NCI-H1105 (cell line): ENCODE measurements at places on chromosomes 3 and 15.

GRCh38 chr15:73872346-73872745 lies 1.0 kb upstream of the TBC1D21 start:
- DNase-seq: no peak

DNA sequence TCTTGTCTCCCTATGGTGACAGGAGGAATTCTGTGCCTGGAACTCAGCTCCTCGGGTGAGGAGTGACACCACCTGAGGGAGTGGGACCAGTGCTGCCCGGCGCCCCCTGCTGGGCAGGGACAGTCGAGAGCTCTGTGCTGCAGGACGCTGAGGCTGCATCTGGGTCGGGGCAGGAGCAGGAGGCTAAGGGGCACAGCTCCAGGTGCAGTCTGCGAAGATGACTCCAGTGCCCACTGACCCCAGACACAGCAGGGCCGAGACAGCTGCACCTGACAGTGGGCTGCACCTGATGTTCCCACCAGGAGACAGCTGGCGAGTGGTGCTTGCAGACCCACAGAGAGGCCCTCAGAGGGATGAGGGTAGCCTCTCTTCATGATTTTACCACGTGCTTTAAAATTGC lies 152.9 kb downstream of the ATP10A start:
- DNase-seq: no peak

DNA sequence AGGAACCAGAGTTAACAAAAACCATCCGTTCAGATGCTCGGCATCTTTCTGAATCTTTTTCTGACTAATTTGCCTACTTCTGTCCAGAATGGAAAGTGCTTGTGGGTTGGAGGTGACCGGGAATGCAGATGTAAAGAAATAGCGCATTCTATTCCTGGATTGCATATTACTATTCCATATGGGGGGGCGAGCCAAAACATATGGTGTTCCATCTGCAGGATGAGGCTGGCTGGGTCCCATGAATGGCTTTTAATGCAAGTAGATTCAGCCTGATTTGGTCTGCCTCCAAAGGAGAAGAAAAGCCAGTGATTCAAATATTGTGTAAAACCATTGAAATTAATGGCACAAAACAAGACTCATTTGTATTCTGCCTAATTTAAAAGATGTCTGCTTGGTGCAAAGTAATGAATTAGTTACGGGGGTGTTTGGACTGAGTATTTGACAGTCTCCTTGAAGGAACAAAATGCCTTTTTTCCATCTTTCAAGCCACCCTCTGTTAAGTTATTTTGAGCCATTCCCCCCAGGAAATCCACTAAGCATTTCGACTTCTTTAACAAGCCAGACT lies 99.0 kb downstream of the ST8SIA2 start:
- DNase-seq: no peak

DNA sequence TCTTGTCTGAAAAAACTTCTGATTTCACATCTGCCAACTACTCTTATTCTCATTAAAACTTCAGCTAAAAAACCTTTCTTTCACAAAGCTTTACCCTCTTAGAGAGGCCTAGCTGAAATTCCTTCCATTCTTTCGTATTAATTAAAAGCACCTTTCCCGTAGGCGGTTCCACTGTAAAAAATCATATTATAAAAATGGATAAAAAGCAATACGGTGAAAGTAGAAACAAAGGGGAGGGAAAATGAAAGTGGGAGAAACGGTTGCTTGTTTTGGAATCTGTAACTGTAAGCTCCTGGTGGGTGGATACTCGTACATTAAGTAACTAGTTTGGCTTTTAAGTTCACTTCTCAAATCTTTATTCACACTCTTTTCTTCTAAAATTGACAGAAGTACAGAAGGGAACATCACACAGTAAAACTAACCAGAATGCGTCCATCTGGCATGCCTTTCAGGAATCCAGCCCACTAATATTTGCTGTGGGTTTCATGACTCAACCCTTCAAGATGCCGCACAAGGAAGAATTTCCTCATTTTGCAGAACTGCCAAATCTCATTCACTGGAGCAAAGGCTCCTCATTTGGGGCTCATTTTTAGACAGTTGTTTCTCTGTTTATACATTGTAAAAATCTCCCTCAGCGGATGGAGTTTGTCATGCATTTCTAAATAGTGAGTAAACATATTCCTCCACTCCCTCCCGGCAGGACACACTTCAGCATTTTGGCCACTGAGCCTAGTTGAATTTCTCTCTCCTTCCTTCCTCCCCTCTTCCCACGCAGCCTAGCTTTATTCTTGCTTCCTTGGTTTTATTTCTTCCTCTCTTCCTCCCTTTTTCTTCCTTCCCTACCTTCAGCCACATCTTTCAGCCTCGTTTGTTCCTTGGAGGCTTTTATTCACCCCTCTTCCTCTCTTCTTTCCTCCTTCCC lies 419.5 kb upstream of the NAALADL2 start:
- DNase-seq: no peak

DNA sequence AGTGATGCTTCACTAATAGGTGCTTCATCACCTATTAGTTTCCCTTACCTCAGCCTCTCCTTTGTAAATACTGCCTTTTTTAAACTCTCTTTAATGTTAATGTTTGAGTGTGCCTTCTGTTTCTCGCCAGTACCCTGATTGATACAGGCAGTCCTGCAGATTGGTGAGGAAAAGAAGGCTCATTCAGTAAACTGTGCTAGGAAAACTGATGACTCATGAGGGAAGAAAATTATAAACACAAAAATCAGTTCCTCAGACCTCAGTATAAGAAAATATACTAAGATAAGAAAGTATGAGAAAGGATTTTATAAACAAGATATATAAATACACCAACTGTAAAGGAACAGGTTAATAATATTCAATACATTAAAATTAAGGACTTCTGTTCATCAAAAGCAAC lies 54.8 kb upstream of the OXTR start:
- no peak for DNase-seq
